T follicular helper cell (primary cell): ENCODE measurements at places on chromosomes 5 and 9.

- no peak for DNase-seq
Observed at GRCh38 chr9:21023861-21024260, 7.6 kb downstream of the HACD4 start.

- DNase-seq, result no peak
Observed at GRCh38 chr9:93259490-93260262, 75.7 kb downstream of the WNK2 start.

DNA sequence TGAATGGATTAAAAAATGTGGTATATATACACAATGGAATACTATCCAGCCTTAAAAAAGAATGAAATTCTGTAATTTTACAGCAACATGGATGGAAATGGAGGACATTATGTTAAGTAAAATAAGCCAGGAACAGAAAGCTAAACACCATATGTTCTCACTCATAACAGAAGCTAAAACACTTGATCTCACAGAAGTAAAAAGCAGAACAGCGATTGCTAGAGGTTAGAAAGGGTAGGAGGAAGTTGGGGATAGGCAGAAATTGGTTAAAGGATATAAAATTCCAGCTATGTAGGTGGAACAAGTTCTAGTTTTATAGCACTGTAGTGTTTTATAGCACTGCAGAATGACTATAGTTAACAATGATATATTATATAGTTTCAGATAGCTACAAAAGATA lies 15.8 kb downstream of the MARCHF3 start:
- no peak for DNase-seq

DNA sequence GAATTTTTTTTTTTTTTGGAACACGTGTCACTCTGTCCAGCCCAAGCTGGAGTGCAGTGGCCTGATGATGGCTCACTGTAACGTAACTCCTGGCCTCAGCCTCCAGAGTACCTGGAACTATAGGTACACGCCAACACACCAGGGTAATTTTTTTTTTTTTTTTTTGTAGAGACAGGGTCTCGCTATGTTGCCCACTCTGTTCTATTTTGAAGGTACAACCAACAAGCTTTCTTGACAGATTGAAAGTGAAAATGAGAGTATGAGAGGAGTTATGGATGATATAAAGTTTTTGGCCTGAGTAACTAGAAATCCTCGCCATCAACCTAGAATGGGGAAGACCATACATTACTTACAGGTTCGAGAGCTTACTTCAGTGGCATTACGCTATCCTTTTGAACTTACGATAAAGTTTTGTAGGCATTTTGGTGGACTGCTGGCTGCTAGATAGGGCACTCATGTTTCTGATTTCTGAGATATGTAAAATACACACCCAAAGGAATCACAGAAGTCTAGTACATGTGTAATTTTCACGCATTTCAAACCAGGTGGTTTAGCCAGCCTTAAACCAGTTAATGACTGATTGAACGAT lies 806 bp upstream of the CDC42SE2 start:
- DNase-seq, result no peak

- no peak for DNase-seq
Observed at GRCh38 chr9:123778232-123778902, 151.6 kb downstream of the DENND1A start.

GRCh38 chr5:179601871-179602625 lies 21.4 kb downstream of the HNRNPH1 start:
- DNase-seq, result no peak

- DNase-seq, result peak; percentile 12
Observed at GRCh38 chr5:149581192-149581861, at the start of gene ARHGEF37. ARHGEF37 (plus strand) TSS chr5:149581498; CDS start chr5:149597770, 16,272 bp downstream.

GRCh38 chr5:91090995-91091394 lies 292.1 kb downstream of the ARRDC3 start:
- no peak for DNase-seq

DNA sequence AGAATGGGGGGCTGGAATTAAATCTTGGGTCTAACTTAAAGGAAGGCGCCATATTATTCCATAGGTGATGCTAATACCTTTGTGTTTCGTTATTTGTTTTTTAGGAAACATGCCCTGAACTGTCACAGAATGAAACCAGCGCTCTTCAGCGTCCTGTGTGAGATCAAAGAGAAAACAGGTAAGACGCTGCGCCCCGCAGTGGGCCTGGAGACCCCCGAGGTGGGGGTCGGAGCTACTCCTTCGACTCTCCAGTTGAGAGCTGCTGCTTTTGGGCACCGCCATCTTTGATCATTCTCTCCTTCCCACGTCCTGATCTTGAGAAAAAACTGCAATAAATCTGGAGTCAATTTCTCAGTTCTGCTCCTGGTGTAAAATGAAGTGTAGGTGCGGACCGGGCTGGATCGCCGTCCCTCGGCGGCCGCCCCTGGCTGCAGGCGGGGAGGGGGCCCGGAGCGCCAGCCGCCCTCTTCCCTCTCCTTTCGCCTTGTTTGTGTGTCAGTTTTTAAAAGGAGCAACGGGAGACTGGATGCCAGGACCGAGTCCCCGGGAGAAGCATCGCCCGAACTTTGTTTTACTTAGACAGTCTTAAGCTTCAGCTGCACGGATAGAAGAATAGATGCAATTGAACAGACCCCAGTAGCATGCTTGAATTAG lies 1.4 kb downstream of the PBX3 start:
- no peak for DNase-seq

DNA sequence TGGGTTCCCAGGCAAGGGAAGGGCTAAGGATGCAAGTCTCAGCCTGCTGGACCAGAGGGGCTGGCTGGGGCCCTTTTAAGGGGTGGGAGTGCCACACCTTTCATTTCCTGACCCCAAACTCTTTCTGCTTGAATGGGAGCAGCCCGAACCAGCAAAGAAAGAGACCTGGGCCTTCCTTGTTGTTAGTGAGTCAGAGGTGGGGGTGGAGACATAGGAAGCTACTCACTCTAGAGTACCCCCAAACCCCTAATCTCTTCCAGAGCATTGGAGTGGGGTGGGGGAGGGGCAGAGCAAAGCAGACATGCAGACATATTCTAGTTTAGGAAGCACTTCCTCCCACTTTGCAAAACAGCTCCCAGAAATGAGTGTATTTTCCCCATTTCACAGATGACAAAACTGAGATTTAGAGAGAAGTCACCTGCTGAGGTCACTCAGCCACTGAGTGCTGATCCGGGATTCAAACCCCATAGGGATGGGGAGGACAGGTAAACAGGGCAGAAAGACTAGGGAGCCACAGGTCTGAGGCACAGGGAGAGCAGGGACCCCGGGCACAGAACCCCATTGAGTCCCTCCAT lies 6.0 kb upstream of the AQP3 start:
- no peak for DNase-seq

- DNase-seq, result no peak
Observed at GRCh38 chr5:157956271-157956885, 97.4 kb upstream of the CLINT1 start.

DNA sequence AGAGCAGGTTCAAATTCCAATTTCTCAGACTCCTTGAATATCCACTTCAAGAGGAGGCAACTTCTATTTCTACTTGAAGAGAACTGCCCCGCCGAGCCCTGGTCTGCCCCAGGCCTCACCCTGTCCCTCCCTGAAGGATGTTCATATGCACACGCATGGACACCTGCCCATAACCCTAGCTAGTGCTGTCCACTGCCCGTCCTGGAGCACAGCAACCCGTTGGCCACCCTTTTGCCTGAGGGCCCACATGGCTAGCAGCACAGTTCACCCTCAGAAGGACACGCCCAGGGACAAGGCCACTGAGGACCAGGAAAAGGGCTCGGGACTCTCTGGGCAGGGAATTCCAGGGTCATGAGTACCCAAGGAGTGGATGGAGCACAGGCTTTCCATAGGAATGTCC lies 63.6 kb downstream of the EGFLAM start:
- DNase-seq, result no peak

DNA sequence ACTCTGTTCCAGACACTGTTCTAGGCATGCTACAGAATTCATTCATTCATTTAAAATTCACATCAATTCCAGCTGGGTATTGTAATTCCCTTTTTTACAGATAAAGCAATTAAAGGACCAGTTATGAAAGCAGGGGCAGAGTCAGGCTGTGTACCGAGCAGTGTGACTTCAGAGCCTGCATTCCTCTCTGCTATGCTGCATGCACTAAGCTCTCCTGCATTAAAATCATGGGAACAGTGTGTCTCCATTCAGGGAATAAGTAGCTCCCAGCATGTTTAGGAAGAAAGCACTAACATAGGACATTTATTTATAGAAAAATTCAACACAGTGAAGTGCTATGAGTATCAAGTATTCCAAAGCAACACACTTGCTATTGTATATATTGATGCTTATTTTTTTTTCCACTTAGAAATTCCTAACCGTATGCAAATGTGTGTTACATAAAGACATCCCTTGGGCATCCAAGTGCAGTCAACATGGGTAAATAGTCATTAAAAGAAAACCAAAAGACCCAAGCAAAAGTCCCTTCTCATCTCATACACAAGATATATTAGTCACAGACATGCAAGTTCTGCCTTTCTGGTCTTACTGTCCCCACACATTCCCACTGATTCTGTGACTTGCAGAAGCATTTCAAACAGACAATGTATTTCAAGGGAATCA lies 173.7 kb downstream of the GABRB2 start:
- no peak for DNase-seq

DNA sequence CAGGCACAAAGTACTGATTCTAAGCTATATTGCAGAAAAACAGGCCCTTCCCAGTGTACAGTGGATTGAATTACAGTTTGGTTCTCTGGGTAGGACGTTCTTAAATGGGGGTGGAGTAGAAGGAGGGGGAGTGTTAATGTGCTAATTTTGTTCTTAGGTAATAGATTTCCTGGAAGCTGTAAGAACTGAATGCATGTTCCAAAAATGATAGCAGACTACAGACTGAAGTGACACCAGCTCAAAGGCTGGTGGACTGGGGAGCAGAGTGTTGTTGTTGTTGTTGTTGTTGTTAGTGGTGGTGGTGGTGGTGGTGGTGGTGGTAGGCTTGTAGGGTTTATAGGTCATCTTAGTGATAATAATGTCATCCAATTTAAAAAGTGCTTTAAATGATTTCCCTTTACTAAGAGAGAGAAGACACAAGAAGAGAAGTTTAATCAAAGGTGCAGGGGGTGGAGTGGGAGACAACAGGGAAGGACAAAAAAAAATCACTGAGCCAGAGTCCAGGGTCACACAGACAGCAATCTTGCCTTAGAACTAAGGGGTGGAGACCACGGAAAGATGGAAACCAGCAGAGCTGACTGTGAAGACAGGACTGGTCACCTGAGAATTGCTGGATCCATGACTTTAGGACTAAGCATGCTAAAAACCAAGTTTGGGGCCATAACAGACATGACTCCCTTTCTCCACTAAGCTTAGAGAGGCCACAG lies 27.0 kb downstream of the TTLL11 start:
- no peak for DNase-seq

DNA sequence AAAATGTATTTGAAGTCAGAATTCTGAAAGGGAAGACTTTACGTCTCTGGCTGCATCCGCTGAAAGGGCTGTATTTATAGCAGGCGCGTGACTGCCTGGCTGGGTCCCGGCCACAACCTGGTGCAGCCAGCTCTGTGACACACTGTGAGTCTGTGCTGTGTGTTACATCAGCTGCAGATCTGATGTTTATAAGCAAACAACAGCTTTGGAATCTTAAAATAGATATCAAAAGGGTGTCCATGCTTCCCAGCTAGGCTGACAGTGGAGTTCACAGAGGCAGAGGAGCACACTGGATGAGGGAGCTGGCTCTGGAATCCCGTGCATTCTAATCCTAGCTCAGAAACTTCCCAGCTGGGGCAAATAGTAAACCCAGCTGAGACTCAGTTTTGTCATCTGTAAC lies 433.4 kb upstream of the BRINP1 start:
- no peak for DNase-seq

GRCh38 chr5:14149672-14150274 lies 6.6 kb downstream of the TRIO start:
- DNase-seq, result no peak

DNA sequence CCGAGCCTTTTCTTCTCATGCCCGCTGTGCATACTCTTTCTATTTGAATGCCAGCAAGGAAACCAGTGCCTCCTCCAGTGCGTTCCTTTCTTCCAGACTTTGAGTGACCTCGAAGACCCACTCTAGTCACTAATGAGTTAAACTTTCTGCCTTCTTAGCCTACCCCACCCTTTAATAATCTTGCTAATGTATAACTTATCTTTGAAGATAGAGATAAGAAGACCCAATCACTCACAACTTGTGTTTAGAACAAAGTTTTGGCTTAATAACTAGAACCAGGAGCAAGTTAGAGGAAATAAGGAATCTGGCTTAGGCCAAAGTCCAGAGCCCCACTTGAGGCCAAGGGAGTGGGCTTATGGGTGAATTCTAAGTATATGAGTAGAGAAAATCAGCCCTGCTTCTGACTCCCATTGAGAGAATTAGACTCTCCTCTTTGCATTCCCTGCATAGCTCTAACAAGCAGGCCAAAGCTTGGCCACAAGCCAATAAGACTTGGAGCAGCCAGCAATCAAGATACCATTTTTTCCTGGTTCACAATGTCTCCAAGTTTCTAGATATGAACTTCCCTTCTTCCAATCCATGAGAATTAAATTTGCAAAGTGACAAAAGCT lies 181.5 kb upstream of the PIK3R1 start:
- DNase-seq, result no peak

DNA sequence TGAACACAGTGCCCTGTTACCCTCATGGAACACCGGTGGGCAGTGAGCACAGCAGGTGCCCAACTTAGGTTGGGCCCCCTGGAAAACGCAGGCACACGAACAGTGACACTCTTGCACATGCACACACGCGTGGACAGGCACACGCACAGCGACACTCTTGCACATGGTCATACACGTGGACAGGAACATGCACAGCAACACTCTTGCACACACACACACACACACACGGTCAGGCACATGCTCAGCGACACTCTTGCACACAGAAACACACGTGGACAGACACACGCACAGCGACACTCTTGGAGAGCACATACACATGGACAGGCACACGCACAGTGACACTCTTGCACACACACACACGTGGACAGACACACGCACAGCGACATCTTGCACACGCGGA lies 559.4 kb upstream of the ADAMTS16 start:
- DNase-seq, result no peak

- no peak for DNase-seq
Observed at GRCh38 chr5:130995254-130995515, 169.9 kb downstream of the HINT1 start.
